ENCODE measurements at places on chromosomes 7 and 10.

DNA sequence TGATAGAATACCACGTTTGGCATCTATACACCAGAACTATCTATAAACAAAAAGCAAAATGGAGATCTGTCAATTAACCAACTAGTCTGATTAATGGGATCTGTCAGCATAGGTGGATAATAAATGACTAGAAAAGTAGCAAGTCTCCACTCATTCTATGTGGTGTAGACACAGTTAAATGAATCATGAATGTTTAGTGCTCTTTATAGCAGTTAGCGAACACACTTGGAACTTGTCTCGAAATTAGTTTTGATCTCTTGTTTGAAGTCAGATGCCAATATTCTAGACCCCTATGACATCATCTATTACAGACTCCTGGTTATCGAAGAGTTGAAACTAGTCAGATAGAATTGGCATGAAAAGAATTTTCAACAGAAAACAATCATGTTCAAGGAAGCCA lies 259.7 kb downstream of the AHR start:
- no peak for DNase-seq

- DNase-seq, result no peak
Observed at GRCh38 chr10:77550378-77550777, 87.2 kb downstream of the KCNMA1 start.

DNA sequence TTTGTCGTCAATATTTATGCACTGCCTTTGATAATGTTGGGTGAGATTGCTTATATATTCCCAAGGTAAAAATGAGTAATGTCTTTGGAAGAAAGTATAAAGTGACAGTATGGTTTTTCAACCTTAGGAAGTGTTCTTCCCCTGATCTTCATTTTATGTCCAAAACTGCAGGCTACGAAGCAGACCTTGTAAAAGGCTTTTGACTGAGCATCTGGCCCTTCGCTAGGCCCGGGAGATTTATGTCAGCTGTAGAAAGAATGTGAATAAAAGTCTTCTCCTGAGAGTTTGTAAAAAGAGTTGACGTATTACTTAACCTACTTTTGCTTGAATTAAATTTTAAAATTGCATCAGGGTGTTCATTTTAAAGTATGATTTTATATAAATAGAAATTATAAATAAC lies 116.8 kb downstream of the CPED1 start:
- DNase-seq, result no peak

GRCh38 chr10:62638062-62638477 lies 166.4 kb upstream of the ADO start:
- DNase-seq, result no peak

GRCh38 chr10:79243181-79244067 lies 103.8 kb upstream of the PPIF start:
- no peak for DNase-seq

GRCh38 chr7:122413339-122413738 lies 108.8 kb upstream of the FEZF1 start:
- DNase-seq, result no peak
